Activated CD8-positive, alpha-beta memory T cell treated with anti-CD3 and anti-CD28 coated beads, Interleukin-2, amount 50 U/mL, for 48 hours (primary cell): ENCODE measurements at places on chromosomes 11 and 22.

- DNase-seq, result no peak
These were observed 27.2 kb downstream of the ABTB2 start for GRCh38 chr11:34330653-34331052.

GRCh38 chr11:130947889-130948288 lies 31.6 kb upstream of the SNX19 start:
- no peak for DNase-seq

GRCh38 chr11:66272596-66272995 lies 4.2 kb downstream of the RAB1B start:
- DNase-seq, result no peak

GRCh38 chr11:46471943-46472661 lies 80.5 kb upstream of the CHRM4 start:
- no peak for DNase-seq

DNA sequence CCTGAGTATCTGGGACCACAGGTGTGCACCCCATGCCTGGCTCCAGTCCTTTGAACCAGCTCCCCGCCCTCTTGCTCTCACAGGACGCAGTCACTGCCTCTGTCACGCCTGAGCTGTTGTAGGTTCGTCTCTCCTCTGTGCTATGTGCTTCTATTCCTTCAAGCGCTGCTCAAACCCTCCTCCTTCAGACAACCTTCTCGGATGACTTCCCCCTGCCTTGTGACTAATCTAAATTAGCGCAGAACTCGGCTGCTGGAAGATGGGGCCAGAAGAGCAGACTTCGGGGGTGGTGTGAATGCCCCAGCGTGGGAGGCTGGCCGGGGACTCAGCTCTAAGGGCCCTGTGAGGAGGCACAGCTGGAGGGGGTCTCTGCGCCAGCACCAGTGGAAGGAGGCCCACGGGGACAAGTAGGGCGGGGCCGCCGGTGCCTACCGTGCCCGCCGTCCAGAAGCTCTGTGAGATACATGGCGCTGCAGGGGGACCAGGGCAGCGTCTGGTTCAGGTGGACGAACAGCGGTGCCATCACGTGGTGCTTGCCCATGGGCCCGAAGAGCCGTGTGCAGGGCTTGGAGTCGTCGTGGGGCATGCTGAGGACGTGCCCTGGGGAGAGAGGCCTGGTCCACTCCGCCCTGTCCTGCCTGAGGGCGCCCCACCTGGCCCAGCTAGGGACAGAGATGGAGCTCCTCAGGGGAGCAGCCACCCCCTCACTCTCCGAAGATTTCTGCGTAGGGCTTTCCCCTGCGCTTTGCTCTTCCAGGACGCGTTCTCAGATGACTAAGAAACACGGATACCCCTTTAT lies 12.5 kb downstream of the ADAMTS8 start:
- no peak for DNase-seq

DNA sequence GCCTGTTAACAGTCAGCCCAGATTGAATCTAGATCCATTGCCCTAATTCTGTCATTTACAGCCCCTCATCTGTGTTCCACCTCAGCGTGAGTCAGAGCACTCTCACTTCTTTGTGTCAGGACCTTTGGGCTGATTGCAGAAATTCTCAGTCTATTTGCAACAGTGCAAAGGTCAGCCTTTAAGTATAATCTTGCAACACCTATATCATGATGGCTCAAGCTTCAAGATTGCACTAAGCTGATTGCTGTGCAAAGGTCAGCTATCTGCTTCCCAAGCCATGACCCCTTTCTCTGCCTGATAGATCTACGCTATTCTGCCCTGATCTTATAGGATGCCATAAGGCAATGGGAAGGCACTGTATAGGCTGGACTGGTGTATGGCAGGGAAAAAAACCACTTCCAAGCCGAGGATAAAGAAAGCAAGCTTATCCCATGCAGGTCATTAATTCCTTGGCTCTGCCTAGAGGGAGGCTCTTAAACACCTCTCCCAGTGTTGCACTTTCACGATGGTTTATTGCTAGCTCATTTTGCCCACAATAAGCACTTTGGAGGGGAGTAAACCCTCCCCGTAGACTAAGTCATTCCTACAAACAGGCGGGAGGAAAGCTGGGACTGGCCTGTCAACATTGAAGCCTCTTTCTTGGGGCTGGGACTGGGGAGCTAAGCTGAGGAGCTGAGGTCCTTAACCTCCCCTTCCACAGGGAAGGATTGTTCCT lies 100.6 kb downstream of the RRAS2 start:
- no peak for DNase-seq

DNA sequence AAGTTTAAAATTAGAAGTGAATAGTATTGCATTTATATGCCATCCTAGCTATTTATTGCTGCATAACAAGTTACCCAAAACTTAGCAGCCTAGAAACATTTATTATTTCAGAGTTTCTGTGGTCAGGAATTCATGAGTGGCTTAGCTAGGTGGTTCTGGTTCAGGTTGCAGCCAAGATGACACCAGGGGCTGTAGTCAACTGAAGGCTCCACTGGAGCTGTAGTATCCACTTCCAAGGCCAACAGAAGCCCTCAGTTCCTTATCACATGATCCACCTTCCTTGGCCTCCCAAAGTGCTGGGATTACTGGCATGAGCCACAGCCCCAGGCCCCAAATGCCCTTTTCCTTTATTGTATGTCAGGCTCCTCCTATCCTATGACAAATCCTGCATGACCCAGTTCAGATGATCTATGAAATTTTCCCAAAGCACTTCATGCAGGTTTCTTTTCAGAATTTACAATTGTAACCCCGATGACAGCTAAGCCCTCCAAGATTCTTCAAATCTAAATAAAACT lies 6.1 kb upstream of the ALG8 start:
- DNase-seq, result no peak

DNA sequence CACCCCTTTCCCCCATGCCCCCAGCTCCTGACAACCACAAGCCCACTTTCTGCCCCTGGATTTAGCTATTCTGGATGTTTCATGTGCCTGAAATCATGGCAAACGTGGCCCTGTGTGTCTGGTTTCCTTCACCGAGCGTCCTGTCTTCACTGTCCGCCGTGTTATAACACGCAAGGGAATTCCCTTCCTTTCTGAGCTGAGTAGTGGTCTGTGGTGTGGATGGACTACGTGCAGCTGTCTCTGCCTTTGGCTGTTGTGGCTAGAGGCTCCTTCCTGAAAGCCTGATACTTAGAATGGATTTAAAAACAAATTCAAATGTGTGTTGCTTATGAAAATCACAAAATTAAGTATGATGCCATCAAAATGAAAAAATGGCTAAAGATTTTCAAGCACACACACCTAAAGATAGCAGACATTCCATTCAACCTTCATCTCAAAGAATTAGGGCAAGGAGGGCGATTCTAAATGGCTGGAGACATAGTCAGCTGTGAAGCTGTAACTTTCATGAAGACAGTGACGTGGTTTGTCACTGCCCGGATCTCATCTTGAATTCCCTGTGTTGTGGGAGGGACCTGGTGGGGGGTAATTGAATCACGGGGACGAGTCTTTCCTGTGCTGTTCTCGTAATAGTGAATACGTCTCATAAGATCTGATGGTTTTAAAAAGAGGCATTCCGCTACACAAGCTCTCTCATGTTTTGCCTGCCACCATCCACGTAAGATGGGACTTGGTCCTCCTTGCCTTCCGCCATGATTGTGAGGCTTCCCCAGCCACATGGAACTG lies 30.5 kb downstream of the KCNQ1 start:
- peak; percentile 28 for DNase-seq

- peak; percentile 60 for DNase-seq
These were observed at the start of gene CYB5R2 for GRCh38 chr11:7672960-7673723. CYB5R2 (minus strand) TSS chr11:7673500; CDS start chr11:7672825, 675 bp downstream.

GRCh38 chr11:17568944-17569343 lies 21.9 kb downstream of the OTOG start:
- DNase-seq, result no peak

- DNase-seq, result no peak
These were observed 54.5 kb downstream of the TRIM44 start for GRCh38 chr11:35717043-35717442.

DNA sequence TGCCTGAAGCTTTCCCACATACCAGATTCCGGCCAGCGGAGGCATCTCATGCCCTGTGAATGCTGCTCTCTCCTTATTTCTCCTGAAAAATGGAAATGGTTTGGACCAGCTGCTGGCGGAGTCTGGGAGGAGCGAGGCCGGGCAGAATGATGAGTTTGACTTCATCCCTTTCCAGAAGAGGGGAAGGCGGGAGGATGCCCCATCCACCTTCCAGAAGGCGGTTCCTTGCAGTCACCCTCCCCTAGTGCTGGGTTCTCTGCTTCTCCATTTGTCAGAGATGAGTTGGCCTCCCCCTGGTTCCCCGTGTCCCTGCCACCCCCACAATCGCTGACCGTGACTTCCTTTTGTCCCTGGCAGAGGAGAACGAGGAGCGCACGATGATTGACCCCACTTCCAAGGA lies 75.6 kb downstream of the PARVB start:
- DNase-seq, result no peak

DNA sequence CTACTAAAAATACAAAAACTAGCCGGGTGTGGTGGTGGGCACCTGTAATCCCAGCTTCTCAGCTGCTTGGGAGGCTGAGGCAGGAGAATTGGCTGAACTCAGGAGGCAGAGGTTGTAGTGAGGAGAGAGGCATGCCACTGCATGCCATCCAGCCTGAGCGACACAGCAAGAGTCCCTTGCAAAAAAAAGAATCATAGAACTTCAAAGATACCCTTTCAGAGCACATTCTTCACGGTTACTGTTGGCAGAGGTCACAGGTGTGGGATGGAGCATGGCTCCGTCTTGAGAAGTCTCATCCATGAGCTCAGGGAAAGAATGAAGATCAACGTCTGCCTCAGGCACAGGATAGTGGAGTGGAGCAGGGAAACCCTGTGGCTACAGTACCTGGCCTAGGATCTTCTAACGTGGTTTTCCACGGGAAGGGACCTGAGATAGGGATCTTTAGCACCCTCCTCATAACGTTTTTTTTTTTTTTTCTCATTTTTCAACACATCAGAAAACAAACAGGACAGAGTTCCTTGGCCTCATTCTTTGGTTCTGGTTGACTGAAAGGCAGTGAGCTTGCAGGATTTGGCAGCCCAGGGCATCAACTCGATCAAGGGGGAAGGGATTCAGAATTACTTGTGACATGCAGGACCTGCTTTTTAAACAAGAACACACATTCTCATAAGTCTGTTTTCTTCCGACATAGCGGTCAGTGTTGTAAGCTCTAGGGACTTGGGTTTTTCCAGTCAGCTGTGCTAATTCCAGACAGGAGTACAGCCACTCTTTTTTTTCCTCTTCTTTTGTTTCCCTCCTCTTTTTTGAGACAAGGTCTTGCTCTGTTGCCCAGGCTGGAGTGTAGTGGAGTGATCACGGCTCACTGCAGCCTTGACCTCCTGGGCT lies 22.8 kb downstream of the F2 start:
- DNase-seq, result peak; percentile 32

GRCh38 chr11:67466962-67467771 lies 1.9 kb downstream of the TMEM134 start:
- DNase-seq, result no peak

DNA sequence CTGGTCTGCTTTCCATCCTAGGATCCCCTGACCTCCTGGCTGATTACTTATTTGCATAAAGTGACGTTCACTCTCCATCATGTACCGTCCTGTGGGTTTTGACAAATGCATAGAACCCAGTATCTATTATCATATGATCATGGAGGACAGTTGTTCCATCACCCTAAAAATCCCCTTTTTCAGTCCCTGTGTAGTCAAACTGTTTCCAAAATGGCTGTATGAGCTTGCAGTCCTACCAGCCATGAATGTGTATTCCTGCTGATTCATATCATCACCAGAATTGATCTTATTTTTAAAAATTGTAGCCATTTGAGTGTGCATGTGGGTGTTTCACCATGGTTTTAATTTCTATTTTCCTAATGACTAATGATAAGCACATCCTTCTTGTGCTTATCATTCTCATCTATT lies 108.8 kb downstream of the MPPED1 start:
- no peak for DNase-seq

DNA sequence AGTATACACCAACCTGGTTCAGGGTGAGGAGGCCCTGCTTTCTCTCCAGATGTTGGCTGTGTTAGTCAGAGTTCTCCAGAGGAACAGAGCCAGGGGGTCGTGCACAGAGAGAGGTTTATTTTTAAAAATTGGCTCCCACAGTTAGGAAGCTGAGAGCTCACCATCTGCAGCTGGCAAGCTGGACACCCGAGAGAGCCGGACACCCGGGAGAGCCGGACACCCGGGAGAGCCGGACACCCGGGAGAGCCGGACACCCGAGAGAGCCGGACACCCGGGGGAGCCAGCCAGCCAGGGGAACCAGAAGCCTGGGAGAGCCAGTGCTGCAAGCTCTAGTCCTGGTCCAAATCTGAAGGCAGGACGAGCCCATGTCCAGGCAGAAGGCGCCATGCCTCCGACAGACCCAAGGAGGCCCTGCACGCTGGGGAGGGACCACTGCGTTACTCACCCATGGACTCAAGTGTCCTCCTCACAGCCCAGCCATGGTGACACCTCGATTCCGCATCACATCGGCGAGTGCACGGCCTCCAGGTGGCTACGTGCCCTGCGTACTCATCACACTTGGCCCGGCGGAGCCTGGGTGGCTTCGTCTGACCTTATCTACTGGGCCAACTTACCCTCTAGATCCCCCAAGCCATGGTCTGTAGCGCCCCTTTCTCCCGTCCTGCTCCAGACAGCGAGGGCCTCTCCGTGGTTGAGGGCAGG lies 99.0 kb downstream of the BRD1 start:
- peak; percentile 46 for DNase-seq

DNA sequence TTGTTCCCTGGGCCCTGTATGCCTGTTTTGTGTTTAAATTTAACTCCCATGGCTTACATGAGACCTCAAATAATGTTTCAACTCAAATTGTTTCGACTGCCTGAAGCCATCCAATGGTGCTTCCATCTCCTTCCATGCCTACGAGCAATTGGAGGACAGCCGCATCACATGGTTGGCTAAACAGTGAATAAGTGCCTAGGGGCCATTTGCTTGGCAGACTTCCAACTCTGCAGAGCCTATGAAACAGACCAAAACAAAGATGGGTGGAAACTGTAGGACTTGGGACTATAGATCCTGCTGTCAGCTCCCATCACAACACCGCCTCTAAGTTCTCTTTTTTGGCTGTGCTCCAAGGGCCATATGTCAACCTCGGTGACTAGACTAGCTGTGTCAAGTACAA lies 84.1 kb downstream of the PARVA start:
- no peak for DNase-seq

- no peak for DNase-seq
These were observed 123.4 kb downstream of the ETS1 start for GRCh38 chr11:128463979-128464378.

- no peak for DNase-seq
These were observed 451.2 kb downstream of the MIAT start for GRCh38 chr22:27108425-27109114.

- peak; percentile 76 for DNase-seq
These were observed 12.5 kb downstream of the RAC2 start for GRCh38 chr22:37231406-37232139.

GRCh38 chr11:63563201-63564055 lies at the start of gene PLAAT2:
PLAAT2 (minus strand) TSS chr11:63563379; CDS start chr11:63563324, 55 bp downstream.
- no peak for DNase-seq
